Activated T-helper 1 cell treated with anti-CD3 and anti-CD28 coated beads, Interleukin-12 subunit alpha, Interleukin-12 subunit beta, Interleukin-2, Interleukin-4 antibody, amounts not matched to agents 30 ng/mL and 10 ng/mL and 1 ng/mL, durations not matched to agents 14 hours and 24 hours and 36 hours (primary cell): ENCODE measurements at places on chromosomes 5 and 9. TPM values are rescaled to one million over a fixed set of nuclear protein-coding genes. Genes with fewer than 3 reads are reported as not detected.

GRCh38 chr9:93087971-93088655 is 7.9 kb upstream of the CARD19 start:
- peaks cover 53% of the 10 kb centered on the region for H3K4me1 ChIP-seq
- no peak overlapping the region for H3K27ac ChIP-seq
- H3K36me3 ChIP-seq: peaks cover 62% of the 10 kb centered on the region
- H3K4me3 ChIP-seq: no peak overlapping the region
- no peaks in the 10 kb centered on the region for H3K27me3 ChIP-seq
- no peak for DNase-seq

DNA sequence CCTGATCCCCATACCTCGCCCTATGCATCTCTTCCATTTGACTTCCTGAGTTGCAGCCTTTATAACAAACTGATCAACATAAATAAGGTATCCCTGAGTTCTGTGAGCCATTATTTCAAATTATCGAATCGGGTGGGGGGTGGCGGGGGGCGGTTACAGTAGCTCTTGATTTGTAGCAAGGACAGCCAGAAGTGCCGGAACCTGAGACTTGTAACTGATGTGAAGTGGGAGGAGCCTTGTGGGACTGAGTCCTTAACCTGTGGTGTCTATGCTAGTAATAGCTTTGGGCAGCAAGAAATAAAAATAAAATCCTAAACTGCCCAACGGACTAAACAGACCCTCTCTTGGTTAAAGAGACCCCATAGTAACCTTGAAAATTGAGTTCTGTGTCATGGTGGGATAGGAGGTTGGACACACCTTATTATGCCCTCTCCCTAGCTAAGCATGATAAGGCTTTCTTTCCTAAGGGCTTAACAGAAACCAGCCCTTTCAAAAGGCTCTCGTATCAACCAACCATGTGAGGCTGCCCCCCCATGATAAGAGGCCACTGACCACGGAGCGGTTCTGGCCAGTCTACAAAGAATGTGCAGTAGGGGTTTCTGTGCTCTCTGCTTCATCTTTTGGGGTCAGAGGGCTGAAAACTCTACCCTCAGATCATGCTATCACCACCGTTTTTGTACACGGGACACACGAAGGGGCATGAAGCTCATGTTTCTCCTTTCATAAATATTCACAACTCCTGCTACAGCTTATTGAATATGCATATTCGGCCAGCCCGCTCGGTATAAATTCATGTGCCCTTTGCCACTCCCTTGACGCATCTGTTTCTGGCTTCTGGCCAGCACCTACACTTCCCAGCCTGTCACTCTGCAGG is 39.5 kb upstream of the IQGAP2 start:
- H3K36me3 ChIP-seq: no peaks in the 10 kb centered on the region
- H3K27ac ChIP-seq: no peak overlapping the region
- DNase-seq: no peak
- H3K4me3 ChIP-seq: no peak overlapping the region

DNA sequence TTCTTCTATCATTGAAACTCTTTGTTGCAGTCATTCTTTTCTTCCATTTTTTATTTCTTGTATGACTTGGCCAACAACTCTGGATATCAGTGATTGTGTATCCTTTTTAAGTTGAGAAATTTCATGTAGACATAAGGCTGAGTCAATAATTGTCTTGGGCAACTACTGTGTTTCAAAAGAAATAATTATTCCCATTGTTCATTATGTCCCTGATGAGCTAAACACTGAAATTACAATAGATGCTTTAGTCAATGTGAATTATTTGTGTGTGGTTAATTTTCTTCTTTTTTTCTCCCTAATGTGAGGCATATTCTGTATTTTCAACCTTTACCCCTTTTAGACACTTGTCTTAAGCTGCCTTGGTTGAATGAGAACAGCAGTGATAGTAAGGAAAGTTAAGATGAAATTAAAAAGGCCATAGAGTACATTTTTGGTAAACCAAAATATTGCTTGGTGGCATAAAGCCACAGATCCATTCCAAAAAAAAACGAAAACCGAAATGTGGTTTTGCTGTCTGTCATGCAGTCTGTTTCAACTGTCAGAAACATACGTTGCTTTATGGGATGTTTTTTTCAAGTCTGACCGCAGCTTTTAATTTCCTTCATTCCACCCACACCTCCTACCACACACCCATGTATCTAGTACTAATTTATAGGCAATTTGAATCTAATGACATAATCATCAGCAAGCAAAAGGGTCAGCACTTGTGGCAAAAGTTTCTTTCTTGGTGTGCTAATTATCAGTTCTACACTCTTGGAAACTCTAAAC is 21.1 kb downstream of the TLE4 start:
- peak overlapping the region; percentile 19 for H3K27ac ChIP-seq
- peaks cover 16% of the 10 kb centered on the region for H3K27me3 ChIP-seq
- peaks cover 18% of the 10 kb centered on the region for H3K36me3 ChIP-seq
- no peak overlapping the region for H3K4me3 ChIP-seq

DNA sequence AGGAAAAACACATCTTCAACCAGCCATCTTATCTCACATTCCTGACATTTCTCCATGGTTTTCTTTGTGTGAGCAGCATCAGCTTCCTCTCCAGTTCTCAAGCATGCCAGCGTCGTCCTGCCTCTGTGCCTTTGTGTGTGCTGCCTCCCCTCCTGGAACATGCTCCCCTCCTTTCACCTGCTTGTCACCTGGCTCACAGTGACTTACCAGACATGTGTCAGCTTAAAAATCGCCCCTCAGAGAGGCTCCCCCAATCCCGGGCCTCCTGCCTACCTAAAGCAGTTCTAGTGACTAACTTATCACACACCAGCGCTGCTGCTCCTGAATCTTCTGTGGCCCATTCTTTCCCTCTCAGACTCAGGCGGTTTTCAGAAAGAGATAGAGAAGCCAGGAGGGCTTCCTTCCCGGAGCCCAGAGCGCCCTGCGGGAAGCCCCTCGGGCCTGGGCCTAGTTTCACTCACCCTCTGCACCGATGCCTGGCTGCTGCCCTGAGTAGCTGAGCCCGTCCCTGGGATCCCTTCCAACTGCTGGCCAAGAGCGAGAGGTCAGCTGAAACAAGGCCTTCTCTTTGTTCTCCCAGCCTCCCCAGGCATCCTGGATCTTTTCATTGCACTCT is 51.1 kb upstream of the MVB12B start:
- DNase-seq: no peak
- no peaks in the 10 kb centered on the region for H3K4me1 ChIP-seq
- no peak overlapping the region for H3K4me3 ChIP-seq

CYLC2 gene
- total RNA-seq: not detected in 2 replicates

- H3K4me3 ChIP-seq: no peak overlapping the region
- peaks cover 38% of the 10 kb centered on the region for H3K4me1 ChIP-seq
- H3K27ac ChIP-seq: peak overlapping the region; percentile 12
- no peak for DNase-seq
- peaks cover 2% of the 10 kb centered on the region for H3K27me3 ChIP-seq
Observed at GRCh38 chr9:109403766-109404320, 83.0 kb upstream of the EPB41L4B start.

DNA sequence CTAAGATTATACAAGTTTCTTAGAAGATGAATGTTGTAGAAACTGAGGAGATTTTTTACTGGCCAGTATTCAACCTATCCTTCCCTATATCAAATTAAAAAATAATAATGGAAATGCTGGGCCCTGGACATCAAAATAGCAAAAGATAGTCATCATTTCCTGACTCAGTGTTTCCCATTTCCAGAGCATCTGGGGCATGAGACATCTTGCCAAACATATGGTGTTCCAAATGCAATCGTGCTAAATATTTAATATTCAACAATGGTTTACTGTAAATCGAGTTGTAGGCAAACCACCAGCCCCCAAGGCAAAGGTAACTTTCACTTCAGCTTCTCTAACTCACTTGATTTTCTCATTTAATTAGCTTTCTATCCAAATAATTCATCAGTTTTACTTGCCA is 152.9 kb downstream of the FRMD3 start:
- H3K27ac ChIP-seq: no peak overlapping the region
- no peak overlapping the region for H3K4me3 ChIP-seq
- H3K4me1 ChIP-seq: no peaks in the 10 kb centered on the region
- H3K27me3 ChIP-seq: no peaks in the 10 kb centered on the region

PKD2L2 gene
- total RNA-seq: not detected in 2 replicates

DNA sequence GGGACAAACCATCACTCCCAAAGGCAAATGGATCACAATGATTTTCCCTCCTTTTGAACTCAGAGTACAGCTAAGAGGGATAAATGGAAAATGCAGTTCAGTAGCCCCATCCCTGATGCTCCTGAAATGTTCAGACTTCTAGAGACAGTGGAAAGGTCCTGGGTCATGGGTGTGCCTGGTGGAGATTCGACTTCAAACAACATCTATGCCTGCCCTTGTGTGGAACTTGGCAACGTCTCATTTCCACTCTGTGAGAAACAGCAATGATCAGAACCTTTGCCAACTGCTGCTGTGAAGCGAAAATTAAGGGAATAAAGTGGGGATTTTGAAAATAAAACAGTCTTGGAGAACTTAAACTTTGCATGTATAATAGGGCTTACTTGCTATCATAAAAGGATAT is 778.1 kb downstream of the SEMA5A start:
- H3K36me3 ChIP-seq: no peaks in the 10 kb centered on the region
- H3K4me3 ChIP-seq: no peak overlapping the region
- no peak overlapping the region for H3K27ac ChIP-seq
- H3K27me3 ChIP-seq: no peaks in the 10 kb centered on the region
- no peaks in the 10 kb centered on the region for H3K4me1 ChIP-seq
- DNase-seq: no peak

- DNase-seq: no peak
- H3K27me3 ChIP-seq: peaks cover 10% of the 10 kb centered on the region
- no peaks in the 10 kb centered on the region for H3K4me1 ChIP-seq
- H3K27ac ChIP-seq: no peak overlapping the region
Observed at GRCh38 chr5:148177207-148177606, 8.9 kb downstream of the SPINK14 start.
